ENCODE measurements at places on chromosomes 7 and 10.
A peak's percentile ranks its signal among the peaks of the same experiment; 100 is the strongest.

DNA sequence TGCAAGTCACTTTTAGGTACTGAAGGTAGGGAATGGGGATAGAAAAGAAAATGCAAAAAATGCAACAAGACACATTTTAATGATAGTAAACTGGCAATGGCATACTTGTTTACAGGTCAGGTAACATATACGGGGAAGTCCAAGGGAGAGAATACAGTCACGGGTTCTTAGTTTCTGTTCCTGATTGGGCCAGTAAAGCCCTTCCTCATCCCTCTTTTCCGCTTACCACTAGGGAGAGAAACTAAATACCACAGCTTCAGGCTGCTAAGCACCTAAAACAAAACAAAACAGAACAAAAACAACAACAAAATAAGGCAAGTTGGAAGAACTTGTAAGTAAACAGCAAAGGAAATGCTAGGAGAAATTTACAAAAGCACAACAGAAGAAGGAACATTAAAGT, 65.2 kb upstream of the OGDHL start:
- no peak for DNase-seq

- no peak for DNase-seq
These were observed 133.6 kb downstream of the ATXN7L1 start for GRCh38 chr7:105742787-105743186.

DNA sequence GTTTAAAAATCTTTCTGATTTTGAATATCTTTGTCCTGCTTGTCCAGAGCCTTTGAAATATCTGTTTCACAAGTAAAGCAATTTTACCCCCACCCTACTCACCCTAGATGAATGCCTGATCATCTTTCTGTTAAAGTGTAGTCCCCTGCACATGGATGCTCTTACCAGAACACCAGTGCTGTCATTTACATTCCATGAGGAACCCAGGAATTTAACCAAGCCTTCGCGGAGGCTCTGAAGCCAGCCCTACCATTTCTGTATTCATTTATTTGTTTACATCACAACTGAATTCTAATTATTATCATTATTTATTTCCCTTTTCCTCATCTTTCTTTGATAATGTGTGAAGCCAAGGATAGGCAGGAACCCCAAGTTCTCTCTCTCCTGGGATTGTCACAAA, 167.8 kb upstream of the MYO3A start:
- no peak for DNase-seq

GRCh38 chr7:75866114-75866488, 12.7 kb upstream of the RHBDD2 start:
- no peak for DNase-seq

- DNase-seq, result no peak
These were observed 160.2 kb downstream of the CRPPA start for GRCh38 chr7:16261100-16261499.

DNA sequence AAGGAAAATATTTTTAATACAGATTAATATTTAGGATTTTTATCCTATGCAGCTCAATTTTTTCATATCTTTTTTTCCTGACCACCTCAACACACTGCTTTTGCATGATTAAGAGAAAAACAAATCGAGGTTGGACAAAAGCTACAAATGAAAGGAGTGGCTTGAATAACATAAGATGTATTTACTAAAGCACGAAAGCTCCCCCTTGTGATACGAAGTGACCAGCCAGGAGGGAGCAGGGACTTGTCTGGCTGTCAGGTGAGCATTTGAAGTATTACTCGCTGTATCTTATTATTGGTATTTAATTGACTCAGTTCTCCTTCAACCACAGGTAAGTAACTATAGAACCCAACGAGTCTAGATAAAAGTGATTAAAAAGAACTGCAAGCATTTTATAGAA, 265.2 kb upstream of the PHF14 start:
- peak; percentile 38 for DNase-seq

Data from WTC11 (cell line).